ENCODE measurements at places on chromosomes 2 and 18.

GRCh38 chr2:223055836-223056235, 3.8 kb downstream of the KCNE4 start:
- no peak for DNase-seq

GRCh38 chr2:151918308-151918707, 90.1 kb upstream of the ARL5A start:
- peak; percentile 68 for DNase-seq

- DNase-seq, result no peak
Measured at GRCh38 chr2:224293976-224294375, 107.9 kb downstream of the FAM124B start.

DNA sequence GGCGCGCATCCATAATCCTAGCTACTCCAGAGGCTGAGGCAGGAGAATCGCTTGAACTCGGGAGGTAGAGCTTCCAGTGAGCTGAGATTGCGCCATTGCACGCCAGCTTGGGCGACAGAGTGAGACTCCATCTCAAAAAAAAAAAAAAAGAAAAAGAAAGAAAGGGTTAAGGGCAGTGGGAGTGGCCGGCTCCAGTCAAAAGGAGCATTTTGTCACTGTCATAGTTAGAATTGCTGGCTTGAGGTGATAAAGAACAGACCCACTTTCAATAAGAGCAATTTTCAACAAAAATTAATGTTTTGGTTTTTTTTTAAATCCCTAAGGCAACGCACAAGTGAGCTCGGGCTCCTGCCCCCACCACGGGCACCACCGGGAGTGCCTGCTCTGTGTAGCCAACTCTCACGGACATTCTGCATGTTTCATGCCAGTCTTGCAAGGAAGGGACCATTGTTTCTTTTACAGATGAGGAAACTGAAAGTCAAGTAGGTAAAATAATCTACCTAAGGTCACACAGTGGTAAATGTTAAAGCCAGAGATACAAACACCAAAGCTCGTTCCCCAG, 8.5 kb downstream of the CIB4 start:
- DNase-seq, result no peak

GRCh38 chr2:51624995-51625394, 593.1 kb upstream of the NRXN1 start:
- no peak for DNase-seq

DNA sequence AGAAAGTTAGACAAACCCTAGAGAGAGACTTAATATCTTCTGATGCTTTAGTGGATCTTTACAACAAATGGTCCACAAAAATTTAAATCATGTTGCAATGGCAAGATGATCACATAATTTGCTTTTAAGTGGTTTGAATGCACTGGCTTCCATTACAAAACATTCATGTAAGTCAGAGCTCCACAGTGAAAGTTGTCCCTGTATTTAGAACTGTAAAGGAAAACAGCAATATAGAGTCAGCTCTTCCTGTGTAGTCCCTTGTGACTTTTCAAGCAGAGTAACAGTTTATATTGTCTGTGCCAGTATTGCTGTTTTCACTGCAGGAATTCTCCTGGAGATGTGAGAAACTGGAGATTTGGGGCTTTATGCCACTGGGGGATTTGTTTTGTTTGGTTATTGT, 77.7 kb downstream of the MEIS1 start:
- no peak for DNase-seq

DNA sequence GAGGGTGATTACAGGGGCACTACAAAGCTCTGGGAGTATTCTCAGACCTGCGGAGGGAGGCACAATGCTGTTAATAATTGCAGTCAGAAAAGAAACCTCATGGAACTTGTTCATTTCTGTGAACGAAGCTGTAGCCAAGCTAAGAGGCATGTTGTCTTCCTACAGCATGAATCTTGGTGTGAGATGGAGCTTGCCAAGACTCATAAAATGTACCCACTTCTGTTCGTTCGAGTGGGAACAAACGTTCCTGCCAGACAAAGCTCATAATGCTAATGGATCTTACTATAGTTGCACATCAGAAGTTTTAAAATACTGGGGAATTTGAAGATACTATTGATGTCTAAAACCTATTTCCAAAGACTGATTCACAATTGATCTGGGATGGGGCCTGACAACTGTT, 489.1 kb downstream of the ZEB2 start:
- DNase-seq, result no peak

DNA sequence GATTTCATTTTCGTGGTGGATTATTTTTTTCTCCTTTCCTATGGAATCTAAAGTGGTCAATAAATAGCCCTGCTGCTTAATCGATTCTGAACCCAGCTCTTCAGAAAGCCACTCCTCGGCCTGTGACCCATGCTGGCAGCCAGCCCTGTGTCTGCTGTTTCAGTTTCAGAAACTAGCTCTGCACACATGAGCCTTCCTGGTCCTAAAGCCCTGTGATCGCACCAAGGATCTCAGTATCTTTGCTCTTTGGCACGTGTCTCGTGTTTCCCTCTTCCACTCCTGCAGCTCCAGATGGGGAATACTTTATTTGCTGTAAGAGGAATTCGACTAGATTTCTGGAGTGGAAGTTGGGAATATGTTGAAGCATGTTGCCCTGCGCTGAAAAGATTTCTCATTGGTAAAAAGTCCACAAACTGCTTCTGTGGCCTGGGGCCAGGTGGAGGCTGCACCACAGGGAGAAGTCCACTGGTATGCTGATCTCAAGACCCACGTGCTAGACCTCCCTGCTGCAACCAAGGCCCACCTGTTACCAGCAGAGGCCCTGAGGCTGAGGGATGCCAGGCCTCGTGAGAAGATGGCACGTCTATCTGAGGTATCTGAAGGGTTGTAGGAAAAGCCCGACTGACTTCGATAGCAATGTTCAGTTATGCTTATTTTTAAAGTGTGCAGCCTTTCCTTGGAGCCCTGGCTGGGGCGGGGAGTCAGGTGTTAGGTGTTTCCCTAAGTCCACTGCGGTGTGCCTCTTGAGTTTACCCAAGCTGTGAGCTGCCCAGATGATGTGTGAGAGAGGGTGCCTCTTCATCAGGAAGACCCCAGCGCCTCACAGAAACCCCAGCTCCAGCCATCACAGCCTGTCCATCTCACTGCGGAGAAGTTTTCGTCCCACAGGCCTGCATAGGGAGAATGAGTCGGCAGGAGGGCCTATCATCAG, 33.6 kb upstream of the CELF4 start:
- DNase-seq, result no peak

GRCh38 chr2:19810637-19811036, 91.1 kb downstream of the TTC32 start:
- no peak for DNase-seq

DNA sequence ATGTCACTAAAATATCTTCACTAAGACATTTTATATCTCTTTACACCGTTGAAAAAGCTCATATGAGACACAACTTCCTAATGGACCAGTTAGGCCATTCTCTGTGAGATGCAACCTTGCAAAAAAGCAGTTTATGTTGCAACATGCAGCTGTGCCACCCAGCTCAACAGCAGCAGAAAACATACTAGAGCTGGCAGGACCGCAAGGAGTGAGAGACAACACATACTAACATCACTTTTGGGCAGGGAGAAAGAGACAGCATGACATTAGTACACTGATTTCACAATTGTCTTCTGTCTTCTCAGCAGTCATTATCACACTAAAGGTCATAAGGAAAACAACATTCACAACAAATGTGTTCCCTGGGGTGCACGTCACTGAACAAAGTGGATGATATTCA, 122.9 kb downstream of the EPB41L3 start:
- DNase-seq, result peak; percentile 13

DNA sequence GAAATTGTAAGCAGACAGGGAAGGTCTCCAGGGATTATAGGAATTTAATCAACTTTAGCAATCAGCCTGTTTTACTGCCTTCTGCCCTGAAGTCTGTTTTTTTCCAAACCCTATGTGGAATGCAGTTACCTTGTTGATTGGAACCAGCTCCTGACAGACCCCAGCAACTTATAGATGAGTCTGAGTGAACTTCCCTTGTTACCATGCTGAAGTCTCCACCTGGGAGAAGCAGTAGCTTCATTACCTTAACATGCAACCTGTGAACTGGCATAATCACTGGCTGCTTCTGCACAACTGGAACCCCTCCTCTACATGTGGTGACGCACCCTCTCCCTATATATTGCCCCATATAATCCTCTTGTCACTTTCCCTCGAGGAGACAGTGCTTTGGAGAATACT, 226.3 kb upstream of the SPOPL start:
- DNase-seq, result no peak

- DNase-seq, result no peak
Measured at GRCh38 chr18:23171581-23172156, 36.4 kb downstream of the CABLES1 start.

DNA sequence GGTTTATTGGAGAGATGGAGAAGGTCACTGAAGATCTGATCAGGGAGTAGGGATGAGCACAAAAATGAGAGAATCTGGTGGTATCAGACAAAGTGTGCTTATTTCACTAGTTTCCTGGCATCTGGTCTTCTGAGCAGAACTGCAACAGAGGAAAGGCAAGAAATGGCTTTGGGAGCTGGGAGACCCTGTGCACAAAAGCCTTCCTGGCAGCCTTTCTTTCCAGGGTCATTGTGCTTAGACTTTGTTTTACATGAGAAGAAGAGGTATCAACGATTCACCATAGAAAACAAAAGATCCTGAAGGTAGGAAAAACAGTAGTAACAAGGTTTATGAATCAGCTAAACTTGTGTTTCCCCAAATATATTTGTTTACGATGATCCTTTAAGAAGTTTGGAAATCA, 162.9 kb downstream of the CNTNAP5 start:
- DNase-seq, result no peak

DNA sequence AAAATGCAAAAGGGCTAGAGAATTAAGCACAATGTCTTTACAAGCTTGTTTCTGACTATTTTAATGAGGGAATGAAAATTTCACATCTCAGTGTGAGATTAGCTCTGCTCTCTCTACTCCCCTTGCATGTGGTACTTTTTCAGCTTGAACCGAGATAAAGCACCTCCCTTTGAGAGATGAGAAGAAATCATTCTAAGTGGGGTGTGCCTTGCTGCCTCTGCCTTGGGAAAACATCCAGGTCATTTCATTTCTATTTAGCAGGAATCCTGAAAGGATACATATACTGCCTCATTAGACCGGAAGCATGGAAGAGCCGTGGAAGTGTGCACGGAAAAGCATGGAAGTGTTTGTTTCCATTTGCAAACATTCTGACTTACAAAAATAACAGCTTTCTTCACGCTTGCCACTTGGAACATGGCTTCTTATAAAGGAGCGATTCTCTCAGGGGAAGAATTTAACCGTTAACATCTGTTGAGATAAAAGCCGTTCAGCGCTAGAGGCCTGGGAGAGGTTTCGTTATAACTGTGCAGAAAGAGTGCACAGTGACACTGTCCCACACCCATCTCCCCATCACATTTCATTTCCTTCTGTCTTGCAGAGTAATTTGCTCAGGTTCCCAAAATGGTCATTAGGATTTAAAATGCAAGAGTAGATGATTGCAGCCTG, 16.7 kb downstream of the NOSTRIN start:
- no peak for DNase-seq

- DNase-seq, result no peak
Measured at GRCh38 chr2:102233132-102233884, 46.5 kb downstream of the IL1RL2 start.

DNA sequence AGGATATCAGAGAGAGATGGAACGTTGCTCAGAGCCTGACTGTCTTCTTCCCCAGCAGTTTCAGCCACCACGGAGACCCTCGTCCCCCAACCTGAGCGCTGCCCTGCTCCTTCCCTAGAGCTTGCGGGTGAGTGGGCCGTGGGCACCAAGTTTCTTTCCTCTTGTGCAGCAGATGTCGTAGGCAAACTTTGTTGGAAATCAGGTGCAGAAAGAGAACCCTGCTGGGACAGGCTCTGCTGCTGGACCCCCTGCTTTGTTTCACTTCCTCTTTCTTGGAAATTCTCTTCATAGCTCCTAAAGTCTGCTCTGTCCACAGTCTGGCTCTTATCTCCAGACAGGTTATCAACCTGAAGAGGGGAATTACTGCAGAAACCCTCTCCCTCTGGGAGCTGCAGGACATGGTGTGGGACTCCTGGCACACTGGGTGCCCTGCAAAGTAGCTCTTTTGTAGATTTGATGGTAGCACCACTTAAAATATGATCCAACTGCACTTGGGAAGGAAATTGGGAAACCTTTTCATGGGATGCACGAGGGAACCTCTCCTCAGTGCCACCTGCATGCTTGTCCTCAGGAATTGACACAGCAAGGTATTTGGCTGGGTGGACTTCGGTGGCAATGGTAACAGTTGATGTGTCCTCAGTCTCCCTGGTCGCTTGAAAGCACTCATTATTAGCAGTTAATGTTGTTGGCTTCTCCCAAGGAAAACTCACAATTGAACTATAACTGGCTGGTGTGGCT, 92.2 kb downstream of the ALPK2 start:
- DNase-seq, result peak; percentile 68

- DNase-seq, result peak; percentile 73
Measured at GRCh38 chr2:36562973-36563532, 34.9 kb downstream of the FEZ2 start.

- no peak for DNase-seq
Measured at GRCh38 chr2:239457586-239458445, 57.0 kb upstream of the HDAC4 start.

DNA sequence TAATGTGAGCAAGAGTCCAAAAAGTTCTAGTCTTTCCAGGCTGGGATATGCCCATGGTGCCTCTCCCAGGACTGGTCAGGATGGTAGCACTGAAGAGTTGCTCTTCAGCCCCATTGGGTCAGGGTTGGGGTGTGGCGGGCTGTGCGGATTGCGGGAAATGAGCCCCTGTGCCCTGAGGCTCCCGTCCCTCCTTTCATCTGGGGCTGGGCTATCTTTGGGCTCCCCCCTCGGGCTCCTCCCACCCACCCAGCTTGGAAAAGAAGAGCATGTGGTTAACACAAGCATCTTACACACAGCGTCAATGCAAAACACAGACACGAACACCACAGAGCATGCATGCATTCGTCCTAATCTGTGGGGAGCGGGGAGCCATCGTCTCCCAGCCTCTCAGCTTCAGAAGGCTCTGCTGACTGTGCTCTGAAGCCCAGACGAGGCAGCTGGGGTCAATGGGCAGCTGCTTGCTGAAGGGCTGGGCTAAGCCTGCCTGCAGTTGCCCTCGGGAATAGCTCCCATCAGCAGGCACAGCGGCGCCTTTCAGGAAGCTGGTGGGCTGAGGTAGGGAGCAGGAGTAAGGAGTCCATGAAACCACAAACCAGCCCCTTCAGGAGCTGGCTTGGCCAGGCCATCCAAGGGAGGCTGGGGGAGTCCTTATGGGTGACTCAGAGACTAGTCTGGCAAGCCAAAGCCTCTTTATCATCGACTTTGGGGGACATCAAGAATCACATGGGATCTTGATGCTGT, 112.9 kb downstream of the CLIP4 start:
- no peak for DNase-seq

GRCh38 chr2:44936715-44937687, 4.5 kb upstream of the SIX3 start:
- DNase-seq, result no peak

GRCh38 chr18:43661570-43661969, 384.3 kb upstream of the SYT4 start:
- no peak for DNase-seq

DNA sequence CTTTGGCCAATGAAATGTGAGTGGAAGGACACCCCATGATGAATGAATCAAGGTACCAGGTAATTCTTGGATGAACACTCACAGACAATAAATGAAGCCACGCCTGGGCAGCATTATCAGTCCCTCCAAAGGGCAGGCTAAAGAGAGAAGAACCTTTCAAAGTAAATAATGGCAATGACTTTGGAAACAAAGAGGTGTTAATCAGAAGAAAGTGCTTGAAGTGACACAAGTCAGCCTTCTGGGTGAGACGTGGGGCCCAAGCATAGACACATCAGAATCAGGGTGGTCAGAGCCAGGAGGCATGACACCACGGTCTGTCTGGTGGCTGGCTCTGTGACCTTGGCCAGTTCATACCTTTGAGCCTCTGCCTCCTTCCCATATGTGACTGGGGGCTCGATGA, 103.3 kb downstream of the POLR1A start:
- DNase-seq, result no peak

Data from inflammatory macrophage treated with lipopolysaccharide for 4 hours (primary cell).